GOT3 (cell line): ENCODE measurements at places on chromosomes 16 and 17.

GRCh38 chr17:13704333-13704732 lies 102.6 kb upstream of the HS3ST3A1 start:
- DNase-seq = no peak

DNA sequence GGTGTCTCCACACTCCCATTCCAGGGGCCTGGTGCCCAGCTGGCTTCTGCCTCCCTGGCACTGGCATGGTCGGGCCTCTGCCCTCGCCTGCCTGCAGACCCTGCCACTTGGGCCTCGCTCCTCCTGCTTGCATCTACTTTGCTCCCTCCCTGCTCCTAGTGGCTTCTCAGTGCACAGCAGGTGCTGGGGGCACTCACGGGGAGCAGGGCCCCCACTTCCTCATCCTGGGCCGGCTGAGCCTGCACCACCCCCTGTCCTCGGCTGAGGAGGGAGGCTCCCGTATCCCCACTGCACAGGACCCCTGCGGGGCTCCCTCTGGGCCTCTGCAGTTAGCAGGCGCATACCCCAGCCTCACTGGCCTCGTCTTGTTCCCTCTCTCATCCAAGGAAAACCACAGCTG lies 35.2 kb downstream of the CIBAR2 start:
- no peak for DNase-seq

GRCh38 chr17:35011671-35012216 lies 31.4 kb downstream of the LIG3 start:
- no peak for DNase-seq

DNA sequence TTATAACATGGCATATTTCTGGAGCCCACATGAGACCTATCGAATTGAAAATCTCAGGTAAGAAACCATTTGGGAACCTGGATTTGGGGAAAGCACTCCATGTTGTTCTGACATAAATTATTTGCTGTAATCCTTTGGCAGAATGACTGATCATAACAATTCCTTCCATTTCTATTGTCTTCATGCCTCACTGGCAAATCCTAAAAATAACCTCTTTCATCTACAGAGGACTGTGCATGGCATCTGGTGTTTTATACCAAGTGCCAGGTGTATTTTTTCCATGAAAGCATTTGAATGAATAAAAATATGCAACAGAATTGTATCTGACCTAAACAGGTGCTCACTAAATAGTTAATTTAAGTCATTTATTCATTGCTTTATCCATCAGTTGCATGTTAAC lies 33.7 kb upstream of the COQ7 start:
- no peak for DNase-seq

GRCh38 chr17:8658810-8659209 lies 28.3 kb upstream of the MYH10 start:
- no peak for DNase-seq

GRCh38 chr17:41284043-41284442 lies 8.5 kb downstream of the KRTAP9-7 start:
- DNase-seq = no peak

- no peak for DNase-seq
Observed at GRCh38 chr17:64747938-64748540, 85.9 kb upstream of the SMURF2 start.

DNA sequence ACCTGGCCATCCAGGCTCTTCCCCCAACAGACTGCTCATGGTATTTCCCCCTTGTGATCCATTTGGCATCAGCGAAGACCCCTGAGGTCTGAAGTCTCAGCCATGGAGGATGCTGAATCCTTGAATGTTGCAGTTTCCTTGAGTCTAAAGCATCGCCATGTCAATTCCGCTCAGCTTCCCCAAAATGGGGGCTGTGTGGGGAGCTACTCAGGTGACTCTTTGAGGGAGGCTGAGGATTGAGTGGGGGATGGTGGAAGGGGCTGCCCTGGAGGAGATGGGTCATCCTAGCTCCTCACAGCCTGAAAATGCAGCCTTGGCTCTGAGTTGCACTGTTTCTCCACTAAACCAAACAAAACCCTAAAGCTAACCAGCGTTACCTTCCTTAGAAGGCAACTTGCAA lies 2.6 kb downstream of the C16orf78 start:
- no peak for DNase-seq

GRCh38 chr17:8710813-8711212 lies 33.8 kb downstream of the CCDC42 start:
- no peak for DNase-seq

DNA sequence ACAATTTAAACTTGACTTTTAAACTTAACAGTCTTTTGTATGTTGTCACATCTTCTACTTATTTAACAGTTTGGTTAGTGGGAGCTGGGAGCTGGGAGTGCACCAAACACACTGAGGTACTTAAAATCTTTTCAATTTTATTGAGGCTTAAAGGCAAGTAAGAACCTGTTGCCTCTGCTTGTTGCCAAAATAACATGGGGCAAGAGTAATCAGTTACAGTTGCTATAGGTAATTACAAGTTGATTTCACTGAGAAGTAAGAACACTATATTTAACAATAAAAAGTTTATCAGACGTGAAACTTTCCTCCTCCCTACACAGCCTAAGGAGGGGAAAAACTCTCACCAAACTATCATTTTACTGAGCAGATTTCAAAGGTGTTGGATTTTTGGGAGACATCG lies 135.2 kb downstream of the FTO start:
- DNase-seq = no peak

- DNase-seq = no peak
Observed at GRCh38 chr16:71769222-71769621, 39.4 kb downstream of the AP1G1 start.

DNA sequence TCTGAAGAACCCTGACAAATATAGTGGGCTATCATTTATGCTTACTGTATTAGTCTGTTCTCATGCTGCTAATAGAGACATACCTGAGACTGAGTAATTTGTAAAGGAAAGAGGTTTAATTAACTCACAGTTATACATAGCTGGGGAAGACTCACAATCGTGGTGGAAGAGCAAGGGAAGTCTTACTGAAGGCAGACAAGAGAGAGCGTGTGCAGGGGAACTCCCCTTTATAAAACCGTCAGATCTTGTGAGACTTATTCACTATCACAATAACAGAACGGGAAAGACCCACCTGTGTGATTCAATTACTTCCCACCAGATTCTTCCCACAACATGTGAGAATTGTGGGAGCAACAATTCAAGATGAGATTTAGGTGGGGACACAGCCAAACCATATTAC lies 526.8 kb upstream of the GOT2 start:
- no peak for DNase-seq

GRCh38 chr16:5001986-5002385 lies 31.7 kb downstream of the NAGPA start:
- DNase-seq = no peak

DNA sequence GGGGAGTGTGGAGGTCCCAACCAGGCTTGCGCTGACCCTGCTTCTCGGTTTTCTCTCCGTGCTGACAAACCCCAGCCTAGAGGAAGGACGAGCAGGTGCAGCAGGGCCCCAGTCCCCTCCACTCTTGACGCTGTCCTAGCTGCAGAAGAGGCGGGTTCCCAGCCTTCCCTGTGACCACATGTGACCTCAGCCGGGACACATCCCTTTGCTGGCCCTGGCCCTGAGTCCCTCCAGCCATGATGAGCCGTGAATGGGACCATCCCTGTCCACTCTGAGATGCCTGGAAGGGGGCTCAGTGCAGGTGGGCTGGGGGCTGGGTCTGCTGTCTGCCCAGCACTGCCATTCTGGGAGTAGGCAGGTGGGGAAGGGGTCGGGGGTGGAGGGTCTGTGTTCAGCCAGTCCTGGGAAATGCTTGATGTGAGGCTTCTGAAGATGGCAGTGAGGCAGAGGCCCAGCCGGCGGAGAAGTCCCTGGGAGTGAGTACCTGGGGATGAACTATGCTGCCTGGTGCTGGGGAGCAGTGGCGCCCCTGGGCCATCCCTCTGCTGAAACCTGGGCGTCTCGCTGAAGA lies 1.9 kb upstream of the TUBB3 start:
- no peak for DNase-seq

DNA sequence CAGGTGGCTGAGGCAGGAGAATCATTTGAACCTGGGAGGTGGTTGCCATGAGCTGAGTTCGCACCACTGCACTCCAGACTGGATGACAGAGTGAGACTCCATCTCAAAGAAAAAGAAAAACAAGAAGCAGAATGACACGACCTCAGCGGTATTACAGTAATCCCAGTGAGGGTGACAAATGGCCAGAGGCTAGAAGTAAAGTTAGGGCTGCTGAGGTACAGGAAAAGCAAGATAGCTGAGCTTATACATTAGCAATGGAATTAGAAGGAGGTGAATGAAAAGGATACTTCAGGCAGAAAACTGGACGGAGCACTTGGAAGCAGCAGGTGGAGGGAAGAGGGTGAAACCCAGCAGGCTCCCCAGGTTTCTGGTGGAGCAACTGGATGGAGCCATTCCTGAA lies 26.1 kb upstream of the AMZ2 start:
- DNase-seq = no peak

GRCh38 chr16:28091656-28092055 lies 28.1 kb upstream of the GSG1L start:
- no peak for DNase-seq

GRCh38 chr17:7440834-7441195 lies 1.5 kb downstream of the FGF11 start:
- no peak for DNase-seq

DNA sequence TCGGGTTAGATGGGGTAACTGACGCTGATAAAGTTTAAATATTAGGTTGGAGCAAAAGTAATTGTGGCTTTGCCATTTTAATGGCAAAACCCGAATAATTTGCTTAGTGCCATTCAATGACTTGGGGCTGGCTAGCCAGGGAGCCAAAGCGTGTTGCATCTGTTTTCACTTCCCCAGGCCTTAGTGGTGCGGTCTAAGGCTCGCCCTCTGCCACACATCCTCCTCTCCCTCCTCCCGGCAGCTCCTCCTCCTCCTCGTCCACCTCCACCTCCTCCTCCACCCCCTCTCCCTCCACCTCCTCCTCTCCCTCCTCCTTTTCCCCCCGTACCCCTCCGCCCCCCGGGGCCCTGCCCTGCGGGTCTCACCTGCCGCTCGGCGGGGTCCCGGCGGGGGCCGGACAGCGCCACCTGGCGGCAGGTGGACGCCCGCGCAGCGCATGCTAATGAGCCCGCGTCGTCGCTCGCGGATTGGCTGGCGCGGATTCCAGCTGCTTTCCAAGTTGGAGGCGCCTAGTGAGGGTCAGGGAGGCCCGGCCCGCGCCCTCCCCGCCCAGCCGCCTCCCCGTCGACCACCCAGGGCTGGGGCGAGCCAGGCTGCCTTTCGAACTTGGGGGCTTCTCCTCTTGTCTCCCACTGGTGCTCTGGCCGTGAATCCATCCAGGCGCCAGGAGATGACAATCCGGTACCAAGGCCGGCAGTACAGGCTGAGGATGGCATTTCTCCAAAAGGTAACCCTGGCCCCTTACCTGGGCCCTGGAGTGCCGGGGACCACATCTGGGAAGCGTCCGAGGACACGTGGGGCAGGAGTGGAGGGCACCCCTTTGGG lies 36.6 kb upstream of the RGS9 start:
- no peak for DNase-seq

- no peak for DNase-seq
Observed at GRCh38 chr17:70810609-70811008, 641.3 kb downstream of the KCNJ2 start.

DNA sequence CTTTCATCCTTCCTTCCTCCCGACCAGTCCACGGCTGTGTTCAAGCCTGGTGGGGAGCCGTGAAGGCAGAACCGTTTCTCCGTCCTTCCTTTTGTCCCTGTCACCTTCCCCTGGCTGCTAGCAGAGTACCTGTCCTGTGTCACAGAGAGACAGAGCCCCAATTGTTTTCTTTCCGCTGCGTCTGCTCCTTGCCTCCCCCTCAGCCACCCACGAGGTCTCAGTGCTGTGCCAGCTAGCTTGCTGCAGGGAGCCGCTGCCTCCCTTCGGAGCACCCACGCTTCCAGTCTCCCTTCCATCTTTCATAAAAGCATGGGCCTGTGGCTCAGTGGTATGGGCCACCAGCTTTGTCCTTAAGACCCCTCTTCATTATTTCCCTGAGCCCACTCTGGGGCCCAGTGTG lies 62.2 kb downstream of the MPRIP start:
- no peak for DNase-seq

DNA sequence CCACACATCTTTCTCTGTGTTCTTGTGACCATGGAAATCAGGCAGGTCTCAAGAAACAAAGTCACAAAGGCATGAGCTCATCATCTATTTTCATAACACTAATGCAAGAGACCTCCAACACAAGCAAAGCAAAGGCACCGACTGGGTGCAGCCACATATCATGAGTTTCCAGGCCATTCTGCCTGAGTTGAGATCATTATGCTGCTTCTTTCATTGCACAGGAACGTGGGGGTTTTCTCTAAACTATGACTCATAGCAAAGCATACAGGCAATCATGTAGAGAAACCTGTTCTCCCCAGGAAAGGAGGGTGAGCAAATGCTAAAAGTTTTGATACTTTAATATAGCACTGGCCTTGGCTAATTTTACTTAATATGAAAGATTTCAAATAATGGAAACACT lies 60.7 kb downstream of the GRIN2A start:
- no peak for DNase-seq

GRCh38 chr17:67245694-67246402 lies 852 bp upstream of the HELZ start:
- DNase-seq = no peak

DNA sequence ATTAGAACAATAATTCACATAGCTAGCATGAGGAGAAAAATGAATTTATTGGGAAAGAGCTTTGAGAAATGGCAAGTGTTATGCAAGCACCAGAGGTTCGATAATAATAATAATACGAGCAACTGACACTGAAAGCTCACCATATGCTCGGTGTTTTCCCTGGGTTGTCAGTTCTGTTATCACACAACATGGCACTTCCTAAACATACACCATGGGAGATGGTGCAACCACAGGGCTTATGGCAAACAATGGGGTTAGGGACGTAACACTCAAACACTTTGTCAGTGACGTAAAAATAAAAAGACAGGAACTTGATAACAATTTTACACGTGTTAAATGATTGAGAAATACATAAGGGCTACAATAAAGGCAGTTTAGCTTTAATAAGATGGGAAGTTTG lies 23.7 kb downstream of the OR1D5 start:
- no peak for DNase-seq
